CD4-positive, alpha-beta T cell treated with Interferon alpha-2 for 1 hour (primary cell): ENCODE measurements at places on chromosomes 6 and 20.

- DNase-seq: peak; percentile 91
These were observed 39.2 kb downstream of the TRIM27 start for GRCh38 chr6:28884423-28885131.

GRCh38 chr6:109739686-109740085 is 48.6 kb downstream of the FIG4 start:
- DNase-seq: no peak

- no peak for DNase-seq
These were observed 13.3 kb upstream of the SMIM13 start for GRCh38 chr6:11080296-11080695.

DNA sequence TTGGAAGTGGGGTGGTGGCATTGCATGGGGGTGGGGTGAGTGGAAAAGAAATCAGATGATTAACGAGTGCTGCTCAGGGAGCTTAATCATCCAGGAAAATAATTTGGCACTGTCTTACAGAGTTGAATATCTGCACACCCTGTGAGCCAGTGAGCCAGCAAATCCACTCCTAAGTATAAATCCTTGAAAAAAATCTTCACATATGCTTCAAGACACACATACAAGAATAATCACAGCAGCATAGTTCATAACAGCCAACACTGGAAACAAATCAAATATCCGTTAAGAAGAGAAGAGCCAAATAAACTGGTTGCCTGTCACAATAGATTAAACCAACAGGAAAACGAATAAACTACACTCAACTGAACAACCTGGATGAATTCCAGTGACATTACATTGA is 62.8 kb downstream of the SAMD3 start:
- no peak for DNase-seq

GRCh38 chr20:31474097-31474436 is 860 bp downstream of the DEFB124 start:
- DNase-seq: no peak

DNA sequence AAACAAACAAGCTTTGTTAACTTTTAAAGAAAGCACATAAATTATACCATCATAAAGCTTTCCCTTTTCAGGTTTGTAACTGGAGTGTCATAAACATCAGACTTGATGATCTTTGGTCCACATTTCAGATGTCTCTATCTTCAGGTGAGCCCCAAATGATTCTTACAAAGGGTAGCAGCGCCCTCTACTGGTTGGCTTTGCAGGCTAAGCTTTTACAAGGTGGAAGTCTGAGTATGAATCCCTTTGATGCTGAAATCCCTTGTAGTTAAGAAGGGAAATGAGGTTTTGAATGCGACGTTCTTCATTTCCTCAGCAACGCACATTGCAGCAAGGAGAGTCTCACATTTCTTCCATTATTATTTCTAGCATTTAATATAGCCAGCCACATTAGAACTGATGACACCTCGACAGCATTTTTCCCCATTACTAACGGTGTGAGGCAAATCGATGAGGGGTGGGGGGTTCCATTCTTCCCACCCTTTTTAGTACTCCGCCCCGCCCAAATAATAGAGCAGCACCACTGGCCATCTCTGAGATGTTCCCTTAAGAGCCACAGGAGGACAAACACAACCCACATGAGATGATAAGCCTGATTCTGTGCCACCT is 126.3 kb upstream of the NT5E start:
- DNase-seq: peak; percentile 60

- DNase-seq: no peak
These were observed 277.5 kb downstream of the MEI4 start for GRCh38 chr6:77930382-77930781.

- no peak for DNase-seq
These were observed 6.2 kb upstream of the TNFRSF6B start for GRCh38 chr20:63690003-63690897.

- no peak for DNase-seq
These were observed 421.4 kb upstream of the RUNX2 start for GRCh38 chr6:44906761-44907160.

DNA sequence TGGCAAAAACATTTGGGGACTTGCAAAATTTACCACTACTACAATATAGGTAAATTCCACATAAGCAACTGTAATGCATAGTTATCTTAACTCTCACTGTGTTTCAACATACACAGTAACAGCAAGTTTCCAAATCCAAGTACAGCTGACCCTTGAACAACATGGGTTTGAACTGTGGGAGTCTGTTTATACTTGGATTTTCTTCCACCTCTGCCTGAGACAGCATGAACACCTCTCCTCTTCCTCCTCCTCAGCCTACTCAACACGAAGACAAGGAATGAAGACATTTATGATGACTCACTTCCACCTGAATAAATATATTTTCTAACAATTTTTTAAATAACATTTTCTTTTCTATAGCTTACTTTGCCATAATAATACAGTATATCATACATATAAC is 25.6 kb downstream of the MAN1A1 start:
- DNase-seq: no peak

- DNase-seq: peak; percentile 62
These were observed 115.4 kb downstream of the OPRM1 start for GRCh38 chr6:154154389-154154967.

GRCh38 chr6:43540507-43540906 is 23.6 kb downstream of the POLR1C start:
- DNase-seq: no peak

DNA sequence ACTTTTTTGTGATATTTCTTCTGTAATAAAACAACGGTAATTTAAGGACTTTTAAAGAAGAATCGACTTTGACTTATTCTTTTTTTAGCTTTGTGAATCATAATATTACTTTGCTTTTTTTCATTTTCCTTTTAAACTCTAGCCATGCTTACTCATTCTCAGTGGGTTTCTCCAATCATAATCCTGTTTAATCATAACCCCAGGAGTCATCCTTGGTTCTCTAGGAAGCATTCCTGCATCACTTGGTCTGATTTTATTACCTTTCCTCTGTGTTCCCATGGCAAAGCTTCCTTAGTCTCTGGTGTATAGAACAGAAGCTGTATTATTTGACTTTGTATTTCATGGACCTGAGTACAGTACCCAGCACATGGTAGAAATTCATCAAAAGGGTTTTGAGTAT is 223.5 kb downstream of the CDKAL1 start:
- DNase-seq: no peak

DNA sequence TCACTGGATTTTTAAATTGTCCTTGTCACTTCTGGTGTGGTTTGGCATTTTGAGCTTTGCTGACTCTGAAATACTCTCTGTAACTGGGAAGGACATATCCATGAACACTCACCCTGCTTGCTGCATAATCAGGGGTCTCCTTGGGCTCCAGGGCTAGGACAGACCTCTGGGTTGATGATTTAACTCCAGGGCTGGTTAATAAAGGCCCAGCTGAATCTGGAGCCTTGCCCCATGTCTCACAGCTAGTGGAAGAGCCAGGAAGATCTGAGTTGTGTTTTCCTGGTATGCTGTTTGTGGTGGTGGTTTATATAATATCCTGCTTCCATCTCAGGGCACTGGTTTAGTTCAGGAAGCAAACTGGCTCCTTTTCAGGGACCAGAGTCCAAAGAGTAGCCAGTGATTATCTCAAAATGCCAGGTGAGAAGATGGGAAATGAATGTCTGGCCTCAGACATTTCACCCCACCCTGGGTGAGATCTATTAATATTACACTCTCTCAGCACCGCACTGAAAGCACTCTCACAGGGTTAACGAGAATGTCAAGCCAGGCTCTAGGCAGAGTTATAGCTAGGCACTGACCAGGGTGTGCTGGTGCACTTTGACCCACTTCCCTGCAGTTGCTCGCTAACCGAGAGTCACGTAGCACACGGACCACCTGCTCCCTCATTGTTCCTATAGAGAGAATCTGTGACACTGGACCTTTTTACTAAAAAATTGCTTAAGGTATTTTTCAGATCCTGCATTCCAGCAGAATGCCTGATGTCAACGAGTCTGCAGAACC is 90.1 kb upstream of the SLC22A16 start:
- DNase-seq: no peak

DNA sequence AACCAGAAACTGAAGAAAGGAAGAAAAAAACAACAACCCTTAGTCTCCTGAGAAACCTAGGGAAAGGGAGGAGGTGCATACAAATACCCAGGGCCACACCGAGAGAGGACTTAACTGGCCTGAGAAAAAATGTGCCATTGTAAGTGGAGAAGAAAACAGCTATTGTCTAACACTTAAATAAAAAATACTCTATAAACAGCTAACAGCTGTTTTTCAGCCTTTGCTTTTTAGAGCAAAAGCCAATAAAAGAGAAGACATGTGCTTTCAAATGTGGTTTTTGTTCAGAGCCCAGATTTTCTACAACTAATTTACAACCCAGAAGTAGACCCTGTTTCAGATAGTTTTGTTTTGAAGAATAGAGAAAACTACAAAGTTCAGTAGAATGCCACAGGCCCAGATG is 56.0 kb upstream of the SLC22A16 start:
- no peak for DNase-seq

DNA sequence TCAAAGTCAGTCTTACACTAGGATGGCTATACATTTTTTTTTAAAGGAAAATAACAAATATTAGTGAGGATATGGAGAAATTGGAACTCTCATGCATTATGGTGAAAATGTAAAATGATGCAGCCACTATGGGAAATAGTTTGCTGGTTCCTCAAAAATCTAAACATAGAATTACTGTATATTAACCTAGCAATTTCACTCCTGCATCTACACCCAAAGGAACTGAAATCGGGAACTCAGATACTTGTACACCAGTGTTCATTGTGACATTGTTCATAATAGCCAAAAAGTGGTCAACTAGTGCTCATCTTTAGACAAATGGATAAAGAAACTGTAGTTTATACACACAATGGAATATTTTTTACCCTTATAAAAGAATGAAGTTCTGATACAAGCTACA is 110.7 kb downstream of the UTRN start:
- DNase-seq: no peak

- DNase-seq: no peak
These were observed 8.0 kb downstream of the PNISR start for GRCh38 chr6:99416892-99417767.

GRCh38 chr6:8904754-8905153 is 469.4 kb upstream of the SLC35B3 start:
- no peak for DNase-seq

- no peak for DNase-seq
These were observed 36.3 kb upstream of the GATA5 start for GRCh38 chr20:62511915-62512610.

DNA sequence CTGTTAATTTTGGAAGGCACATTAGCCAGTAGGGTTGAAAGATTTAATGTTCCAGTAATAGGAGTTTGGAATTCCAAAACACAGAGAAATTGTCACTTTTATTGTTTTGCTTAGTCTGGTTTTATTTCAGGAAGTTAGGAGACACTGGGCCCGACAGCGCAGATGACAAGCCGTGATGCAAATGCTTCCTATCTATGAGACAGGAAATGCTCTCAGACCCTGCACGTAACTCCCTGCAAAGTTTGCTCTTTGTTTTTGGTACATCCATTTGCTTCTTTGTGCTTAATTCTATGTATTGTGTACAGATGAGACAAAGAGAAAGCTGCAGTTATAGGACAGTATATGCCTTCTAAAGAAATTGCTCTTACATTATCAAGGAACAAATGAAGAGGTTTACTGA is 201.6 kb upstream of the SGK1 start:
- DNase-seq: peak; percentile 49

GRCh38 chr6:170101281-170102035 is 189.4 kb downstream of the DLL1 start:
- DNase-seq: no peak

GRCh38 chr20:19958219-19958618 is 58.9 kb upstream of the NAA20 start:
- no peak for DNase-seq

- DNase-seq: no peak
These were observed 20.4 kb downstream of the VNN1 start for GRCh38 chr6:132693478-132693877.

DNA sequence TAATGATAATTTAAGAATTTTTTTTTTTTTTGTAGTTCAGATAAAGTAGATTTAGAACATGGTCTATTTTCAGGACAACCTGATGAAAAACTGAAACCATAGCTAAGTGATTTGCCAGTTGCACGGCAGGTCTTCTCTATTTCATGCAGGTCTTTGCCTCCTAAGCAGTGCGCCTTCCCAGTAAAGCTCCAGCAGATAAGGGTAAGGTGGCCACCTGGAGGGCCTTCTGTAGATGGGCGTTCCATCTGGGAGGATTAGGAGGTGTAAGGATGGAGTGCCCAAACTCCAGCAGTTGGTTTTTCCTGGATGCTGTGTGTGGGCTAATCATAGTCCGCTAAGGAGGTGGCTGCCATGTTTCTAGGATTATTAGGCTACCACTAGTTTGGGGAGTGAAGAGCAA is 107.1 kb downstream of the ARID1B start:
- no peak for DNase-seq

GRCh38 chr6:71079677-71080076 is 122.8 kb upstream of the B3GAT2 start:
- no peak for DNase-seq

DNA sequence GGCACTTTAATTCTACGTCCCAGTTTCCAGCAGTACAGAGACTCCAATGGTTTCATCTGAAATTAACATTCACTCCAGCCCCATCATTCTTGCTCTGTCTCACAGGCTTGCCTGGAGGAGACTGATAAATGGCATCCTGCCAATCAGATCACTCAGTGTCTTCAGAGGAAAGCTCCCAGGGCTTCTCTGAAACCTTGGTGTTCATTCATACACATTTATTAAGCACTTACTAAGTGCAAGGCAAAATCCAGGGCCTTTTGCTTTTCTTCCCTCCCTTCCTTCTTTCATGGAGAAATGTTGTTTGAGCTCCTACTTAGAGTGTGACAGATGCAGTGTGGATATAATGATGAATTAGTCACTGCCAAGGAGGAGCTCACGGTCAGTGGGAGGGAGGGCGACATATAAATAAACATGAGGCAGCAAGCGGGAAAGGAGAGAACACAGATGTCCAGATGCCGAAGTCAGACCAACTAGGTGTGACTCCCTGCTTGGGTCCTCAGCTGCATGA is 106.7 kb upstream of the DTNBP1 start:
- no peak for DNase-seq

- DNase-seq: no peak
These were observed 208.7 kb downstream of the PRL start for GRCh38 chr6:22087960-22088706.

DNA sequence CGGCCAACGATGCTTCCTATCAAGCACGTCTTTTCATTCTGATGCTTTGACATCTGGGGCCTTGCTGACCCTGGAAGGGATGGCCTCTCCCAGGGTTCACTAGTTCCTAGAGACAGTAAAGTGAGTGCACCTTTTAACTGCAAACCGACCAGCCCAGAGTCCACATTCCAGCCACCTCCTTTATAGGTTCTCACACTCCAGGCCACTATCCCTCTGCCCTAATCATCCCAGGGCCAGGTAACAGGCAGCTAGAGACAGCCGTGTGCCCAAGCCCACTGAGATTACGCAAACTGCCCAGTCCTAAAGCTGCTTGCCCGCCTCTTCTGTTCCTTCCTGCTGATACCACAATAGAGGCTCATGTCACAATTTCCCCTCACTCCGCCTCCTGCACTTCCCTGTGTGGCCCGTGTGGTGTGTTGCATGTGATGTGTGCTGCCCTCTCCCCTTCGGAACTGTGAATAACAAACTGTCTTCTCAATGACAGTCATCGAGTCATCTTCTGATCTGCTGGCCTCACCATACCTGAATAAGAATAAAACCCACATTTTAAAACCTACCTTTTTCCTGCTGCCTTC is 123.7 kb upstream of the EXOC2 start:
- no peak for DNase-seq

GRCh38 chr20:56690531-56691175 is 61.5 kb downstream of the TFAP2C start:
- no peak for DNase-seq
